A549 treated with CpdA at 1 μM for 4 hours (cell line): ENCODE measurements at places on chromosomes 12 and 14. TPM values are rescaled to one million over a fixed set of nuclear protein-coding genes. Genes with fewer than 3 reads are reported as not detected.

Gene FMNL3
- total RNA-seq: 1.6 to 2.2 TPM (median 1.9 TPM) in 5 replicates

Gene EML5
- total RNA-seq: 0.72 to 0.92 TPM (median 0.77 TPM) in 5 replicates

Gene TMTC1
- total RNA-seq: 0.03 to 0.12 TPM (median 0.08 TPM) in 5 replicates

Gene ESYT1
- 62.8 to 69.8 TPM (median 63.7 TPM) in 5 replicates for total RNA-seq

Gene PAWR
- total RNA-seq: 45.0 to 83.5 TPM (median 59.9 TPM) in 5 replicates

Gene RNF212B
- not detected in 5 replicates for total RNA-seq

Gene INSM2
- 0.02 to 0.05 TPM in 2 of 5 replicates, not detected in the others for total RNA-seq

Gene TTLL5
- 10.3 to 14.3 TPM (median 14.0 TPM) in 5 replicates for total RNA-seq
